Urinary bladder (tissue), 4 donors: ENCODE measurements at places on chromosomes 16 and 17. TPM values are rescaled to one million over a fixed set of nuclear protein-coding genes. Genes with fewer than 3 reads are reported as not detected.

DNA sequence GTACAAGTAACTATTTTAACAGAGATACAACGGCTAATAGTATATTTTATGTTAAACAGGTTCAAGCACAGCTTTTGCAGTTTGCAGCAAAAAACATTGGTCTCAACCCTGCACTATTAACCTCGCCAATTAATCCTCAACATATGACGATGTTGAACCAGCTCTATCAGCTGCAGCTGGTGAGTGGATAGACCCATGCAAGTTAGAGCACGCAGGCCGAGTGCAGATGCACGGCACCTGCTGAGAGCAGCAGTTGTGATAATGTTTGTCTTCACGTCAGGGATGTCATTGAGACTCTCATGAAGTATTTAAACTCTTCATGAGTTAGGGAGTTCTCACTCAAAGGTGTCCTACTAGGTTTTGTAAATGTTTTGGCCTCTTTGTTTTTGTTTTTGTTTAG is 45.6 kb downstream of the TMC6 start:
- DNase-seq = no peak

DNA sequence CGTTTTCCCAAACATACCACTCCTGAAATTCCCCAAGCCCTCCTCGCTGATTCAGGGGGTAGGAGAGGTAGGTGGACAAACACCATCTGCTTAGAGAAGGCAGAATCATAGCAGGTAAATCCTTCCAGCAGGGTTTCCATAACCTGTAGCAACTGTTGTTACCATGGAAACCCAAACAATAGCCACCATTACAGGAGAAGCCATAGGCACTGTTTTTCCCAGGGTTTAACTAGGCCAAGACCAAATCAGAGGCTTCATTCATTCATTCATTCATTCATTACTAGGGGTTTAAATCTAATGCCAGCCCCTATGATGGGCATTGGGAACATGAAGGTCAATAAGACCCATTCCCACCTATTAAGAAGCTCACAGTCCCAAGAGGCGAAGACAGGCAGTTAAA is 25.5 kb upstream of the CIITA start:
- DNase-seq = no peak

DNA sequence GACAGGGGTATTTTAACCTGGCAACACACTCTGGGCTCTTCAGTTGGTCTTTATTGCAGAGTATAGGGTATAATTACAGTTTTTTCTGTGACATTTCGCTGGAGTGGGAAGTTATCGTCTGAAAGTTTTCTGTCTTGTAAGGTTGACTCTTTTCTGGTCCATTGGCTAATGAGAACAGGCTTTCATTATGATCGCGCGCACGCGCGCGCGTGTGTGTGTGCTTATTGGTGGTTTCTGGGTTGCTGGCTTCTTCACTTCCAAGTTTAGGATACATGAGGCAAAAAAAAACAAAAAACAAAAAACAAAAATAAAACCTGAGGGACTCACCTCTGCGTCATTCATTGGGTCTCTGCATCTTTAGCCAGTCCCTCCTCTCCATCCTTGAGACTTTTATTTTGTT is 68.7 kb upstream of the MYOCD start:
- no peak for DNase-seq

DNA sequence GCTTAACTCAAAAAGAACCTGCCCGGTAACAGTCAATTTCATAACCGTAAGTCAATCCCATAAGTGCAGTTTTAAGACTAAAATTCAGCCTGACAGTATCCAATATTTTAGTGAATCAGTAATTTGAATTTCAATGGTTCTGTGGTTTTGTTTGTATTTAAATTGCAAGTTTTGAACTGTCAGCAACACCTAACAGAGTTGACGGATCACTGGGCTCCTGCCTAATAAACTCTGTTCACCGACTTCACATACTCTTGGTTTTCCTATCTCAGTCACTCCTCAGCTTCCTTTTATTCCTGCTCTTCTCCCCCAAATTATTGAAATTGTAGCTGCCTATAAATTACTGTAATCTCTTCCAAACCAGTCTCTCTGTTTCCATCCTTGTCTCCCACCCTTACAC is 12.5 kb downstream of the SIAH1 start:
- no peak for DNase-seq

- no peak for DNase-seq
Observed at GRCh38 chr16:4894276-4895150, 42.4 kb downstream of the PPL start.

GRCh38 chr17:5785867-5786509 is 201.7 kb upstream of the NLRP1 start:
- no peak for DNase-seq

Gene C17orf107
- 7.7 TPM for total RNA-seq

DNA sequence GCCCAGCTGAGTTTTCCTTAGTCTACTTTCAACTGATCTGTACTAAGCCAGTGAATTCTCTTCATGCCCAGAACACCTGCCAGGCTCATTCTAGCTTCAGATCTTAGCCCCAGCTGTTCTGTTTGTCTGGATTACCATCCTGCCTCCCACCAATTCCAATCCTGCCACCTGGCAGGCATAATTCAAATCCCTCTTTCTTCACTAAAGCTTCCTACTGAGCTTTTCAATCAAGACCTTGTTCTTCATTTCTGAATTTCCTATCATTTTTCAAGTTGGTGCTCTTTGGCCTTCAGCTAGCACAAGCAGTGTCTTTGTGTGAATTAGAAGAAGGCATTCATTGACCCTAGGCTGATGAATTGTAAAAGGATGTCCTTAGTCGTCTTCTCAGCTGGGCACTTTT is 357.6 kb downstream of the UTP18 start:
- DNase-seq = no peak

DNA sequence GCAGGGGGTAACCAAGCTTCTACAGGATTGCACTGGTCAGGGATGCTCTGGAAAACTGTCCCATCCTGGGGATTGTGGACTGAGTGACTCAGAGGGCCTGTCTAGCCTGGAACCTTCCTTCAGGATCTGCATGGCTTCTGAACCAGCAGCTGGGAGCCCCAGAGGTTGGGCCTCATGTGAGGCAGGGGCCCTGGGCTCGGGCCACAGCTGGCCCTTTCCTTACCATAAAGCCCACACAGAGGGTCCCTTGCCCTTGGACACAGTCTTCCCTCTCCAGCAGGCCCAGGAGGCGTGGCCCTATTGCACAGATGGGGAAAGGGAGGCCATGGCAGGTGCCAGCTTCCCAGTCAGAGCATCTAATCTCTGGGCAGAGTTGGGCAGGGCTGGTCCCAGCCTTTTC is 30.5 kb downstream of the ADCY7 start:
- no peak for DNase-seq

GRCh38 chr16:81462683-81463082 is 18.1 kb downstream of the CMIP start:
- no peak for DNase-seq

GRCh38 chr17:69457603-69458002 is 43.1 kb downstream of the MAP2K6 start:
- no peak for DNase-seq

- no peak for DNase-seq
Observed at GRCh38 chr17:66562119-66562518, 259.7 kb downstream of the PRKCA start.

- no peak for DNase-seq
Observed at GRCh38 chr17:61504697-61505096, 52.5 kb downstream of the TBX4 start.

GRCh38 chr16:6643080-6643686 is 689.5 kb upstream of the RBFOX1 start:
- peak; percentile 29 for DNase-seq

DNA sequence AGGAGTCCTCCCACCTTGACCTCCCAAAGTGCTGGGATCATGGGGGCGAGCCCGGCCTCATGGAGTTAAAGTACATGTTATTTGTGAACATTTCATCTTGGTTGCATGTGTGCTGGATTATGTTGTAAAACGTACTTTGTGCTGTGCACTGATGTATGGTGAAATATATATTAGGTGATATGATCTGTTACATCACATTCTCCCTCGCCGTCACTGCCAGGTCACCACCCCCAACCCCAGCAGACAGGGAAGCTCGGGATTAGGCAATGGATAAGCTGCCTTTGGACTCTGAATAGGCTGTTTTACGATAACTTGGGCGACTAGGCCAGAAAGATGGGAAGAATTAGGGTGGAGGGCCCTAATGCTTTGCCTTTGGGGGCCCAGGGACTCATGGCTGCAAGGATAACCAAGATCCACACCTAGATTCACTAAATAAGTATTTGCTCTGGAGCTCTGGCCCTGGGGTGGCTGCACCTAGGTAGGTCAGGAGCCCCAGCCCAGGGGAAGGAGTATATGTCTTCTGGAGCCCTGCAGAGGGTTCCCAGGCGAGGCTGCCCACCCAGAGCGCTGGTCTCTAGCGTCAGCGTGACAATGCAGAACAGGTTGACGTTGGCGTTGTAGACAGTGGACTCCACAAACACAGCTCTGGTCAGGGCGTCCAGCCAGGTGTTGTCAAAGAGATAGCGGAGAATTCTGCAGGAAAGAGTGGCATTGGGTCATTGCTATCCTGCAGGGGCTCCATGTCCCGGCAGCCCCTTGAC is 27.1 kb upstream of the GCSH start:
- no peak for DNase-seq

DNA sequence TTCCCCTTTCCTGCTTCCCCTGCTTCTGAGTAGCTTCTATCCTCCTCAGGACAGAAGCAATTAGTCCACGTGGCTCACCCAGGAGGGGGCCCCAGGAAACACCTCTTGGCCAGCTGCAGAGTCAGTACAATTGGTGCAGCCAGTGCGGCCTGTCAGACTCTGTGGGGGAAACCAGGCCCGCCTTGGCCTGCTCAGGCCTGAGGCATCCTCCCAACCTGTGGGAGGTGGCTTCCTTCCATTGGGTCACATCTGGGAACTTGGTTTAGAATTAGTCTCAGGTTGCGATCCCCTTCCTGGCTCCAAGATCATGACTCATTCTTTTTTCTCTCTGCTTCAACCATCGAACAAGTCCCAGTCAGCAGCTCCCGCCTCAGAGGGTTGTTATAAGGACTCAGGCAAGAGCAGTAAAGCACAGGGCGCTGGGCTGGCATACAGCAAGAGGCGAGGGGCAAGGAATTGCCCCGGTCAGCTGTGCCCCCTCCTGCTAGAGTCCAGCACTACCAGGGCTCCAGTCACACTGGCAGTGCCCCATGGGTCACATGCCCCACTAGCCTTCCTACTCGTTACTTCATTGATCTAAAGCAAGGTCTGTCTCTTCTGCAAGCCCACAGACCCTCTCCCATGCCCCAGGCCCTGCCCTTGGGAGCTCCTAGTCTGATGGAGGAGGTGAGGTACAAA is 8.1 kb upstream of the EPX start:
- DNase-seq = no peak

Gene TSPOAP1
- total RNA-seq = 7.4 TPM

DNA sequence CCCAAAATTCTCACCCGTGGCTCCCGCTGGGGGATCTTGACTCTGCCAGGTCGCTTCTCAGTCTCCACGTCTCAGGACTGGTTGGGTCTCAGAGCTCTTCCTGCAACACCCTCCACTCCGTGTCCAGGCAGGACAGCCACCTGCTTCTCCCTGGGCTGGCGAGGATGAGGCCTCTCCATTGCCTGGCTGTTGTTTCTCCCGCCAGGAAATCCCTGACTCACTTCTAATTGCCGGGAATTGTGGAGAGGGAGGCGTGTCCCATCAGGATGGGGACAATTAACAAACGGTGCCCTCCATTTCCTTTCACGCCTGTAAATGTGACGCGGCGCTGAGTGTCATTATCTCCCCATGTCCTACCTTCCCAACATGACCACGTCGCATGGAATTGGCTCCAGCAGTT is 204.5 kb downstream of the RBFOX3 start:
- DNase-seq = no peak

DNA sequence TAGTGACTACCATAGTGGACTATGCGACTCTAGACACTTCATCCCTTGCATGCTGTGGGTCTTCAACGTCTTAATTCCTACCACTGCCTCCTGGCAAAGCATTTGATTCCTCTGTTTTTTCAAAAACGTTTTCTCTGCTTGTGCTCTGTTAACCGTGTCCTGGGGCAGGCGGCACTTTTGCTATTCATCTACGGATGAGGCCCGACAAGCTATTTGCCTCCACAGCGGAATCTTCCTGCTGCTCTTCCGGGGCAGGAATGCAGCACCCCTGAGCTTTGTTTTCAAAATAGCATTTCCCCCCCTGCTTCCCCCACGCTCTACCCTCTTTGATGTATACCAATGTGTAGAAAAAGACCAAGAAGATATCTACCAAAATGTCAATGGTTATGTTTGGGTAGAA is 39.8 kb upstream of the METTL16 start:
- no peak for DNase-seq

GRCh38 chr16:85638695-85639409 is 25.7 kb downstream of the GSE1 start:
- DNase-seq = no peak

Gene HSF4
- 4.5 TPM for total RNA-seq

GRCh38 chr16:78198288-78198687 is 98.8 kb downstream of the WWOX start:
- no peak for DNase-seq

DNA sequence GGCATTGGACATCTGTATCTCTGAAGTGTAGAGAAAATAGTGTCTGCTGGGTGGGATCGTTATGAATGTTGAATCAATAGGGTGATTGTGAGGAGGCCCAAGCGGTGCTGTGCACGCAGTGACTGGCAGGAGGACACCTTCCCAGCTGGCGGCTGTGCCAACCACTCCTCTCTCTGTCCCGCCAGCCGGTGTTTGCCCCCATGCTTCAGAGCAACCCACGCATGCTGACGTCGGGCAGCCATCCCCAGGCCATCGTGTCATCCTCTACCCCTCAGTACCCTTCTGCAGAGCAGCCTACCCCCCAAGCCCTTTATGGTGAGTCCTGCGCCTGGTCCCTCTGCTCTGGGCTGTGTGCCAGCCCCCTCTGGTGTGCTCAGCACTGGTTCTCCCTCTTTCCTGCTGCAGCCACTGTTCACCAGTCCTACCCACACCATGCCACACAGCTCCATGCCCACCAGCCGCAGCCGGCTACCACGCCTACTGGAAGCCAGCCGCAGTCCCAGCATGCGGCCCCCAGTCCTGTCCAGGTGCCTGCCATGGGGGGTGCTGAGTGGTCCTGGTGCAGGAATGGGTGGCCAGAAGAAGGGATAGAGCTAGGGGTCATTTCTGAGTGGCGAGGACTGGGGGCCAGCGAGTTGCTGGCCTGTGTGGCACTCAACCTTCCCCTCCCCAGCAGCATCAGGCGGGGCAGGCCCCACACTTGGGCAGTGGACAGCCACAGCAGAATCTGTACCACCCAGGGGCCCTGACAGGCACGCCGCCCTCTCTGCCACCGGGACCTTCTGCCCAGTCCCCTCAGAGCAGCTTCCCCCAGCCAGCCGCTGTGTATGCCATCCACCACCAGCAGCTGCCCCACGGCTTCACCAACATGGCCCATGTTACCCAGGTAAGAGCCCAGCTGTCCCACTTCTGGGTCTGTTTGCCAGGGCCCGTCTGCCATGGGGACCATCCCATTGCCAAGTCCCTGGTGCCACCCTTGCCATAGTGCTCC is 11.0 kb downstream of the TUFM start:
- DNase-seq = no peak

DNA sequence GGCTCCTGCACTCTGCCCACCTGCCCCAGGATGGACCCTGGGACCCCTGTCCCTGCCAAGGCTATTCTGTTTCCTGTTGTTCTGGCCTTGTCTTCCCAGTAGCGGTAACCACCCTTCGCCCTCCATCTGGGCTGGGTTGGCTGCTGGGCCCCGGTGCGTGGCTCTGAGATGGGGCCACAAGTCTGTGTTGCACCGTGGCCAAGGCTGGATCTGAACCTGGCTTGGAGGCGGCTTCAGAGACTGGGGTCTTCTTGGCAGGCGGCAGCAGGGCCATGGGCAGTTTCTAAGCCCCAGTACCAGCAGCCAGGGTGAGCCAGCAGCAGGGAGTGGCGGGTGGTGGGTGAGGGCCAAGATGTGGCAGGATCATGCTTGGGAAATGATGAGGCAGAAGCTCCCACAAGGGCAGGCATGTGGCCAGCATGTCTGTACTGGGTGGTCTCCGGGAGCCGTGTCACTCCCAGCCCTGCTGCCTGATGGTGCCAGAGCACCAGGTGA is 12.6 kb downstream of the MAP2K3 start:
- DNase-seq = no peak
